Activated CD4-positive, alpha-beta T cell treated with anti-CD3 and anti-CD28 coated beads for 4 hours (primary cell): ENCODE measurements at places on chromosomes 5 and 9.

DNA sequence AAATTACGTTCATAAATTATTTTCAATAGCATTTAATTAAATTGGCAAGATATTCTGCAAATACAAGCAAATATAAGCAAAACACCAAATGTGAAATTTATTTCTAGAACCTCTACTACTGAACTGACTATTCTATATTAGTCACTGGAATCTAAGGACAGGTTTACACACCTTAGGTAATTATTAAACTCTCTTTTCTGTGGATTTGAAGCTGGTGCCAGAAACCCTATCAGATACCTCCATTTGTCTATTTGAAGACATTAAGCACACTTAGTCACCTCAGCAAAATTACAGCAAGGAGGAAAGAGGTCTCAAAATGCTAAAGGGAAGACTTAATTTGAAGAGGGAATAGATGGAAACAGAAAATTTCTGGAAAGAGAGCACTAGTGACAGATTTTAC, 83.4 kb downstream of the CPLANE1 start:
- DNase-seq = no peak

DNA sequence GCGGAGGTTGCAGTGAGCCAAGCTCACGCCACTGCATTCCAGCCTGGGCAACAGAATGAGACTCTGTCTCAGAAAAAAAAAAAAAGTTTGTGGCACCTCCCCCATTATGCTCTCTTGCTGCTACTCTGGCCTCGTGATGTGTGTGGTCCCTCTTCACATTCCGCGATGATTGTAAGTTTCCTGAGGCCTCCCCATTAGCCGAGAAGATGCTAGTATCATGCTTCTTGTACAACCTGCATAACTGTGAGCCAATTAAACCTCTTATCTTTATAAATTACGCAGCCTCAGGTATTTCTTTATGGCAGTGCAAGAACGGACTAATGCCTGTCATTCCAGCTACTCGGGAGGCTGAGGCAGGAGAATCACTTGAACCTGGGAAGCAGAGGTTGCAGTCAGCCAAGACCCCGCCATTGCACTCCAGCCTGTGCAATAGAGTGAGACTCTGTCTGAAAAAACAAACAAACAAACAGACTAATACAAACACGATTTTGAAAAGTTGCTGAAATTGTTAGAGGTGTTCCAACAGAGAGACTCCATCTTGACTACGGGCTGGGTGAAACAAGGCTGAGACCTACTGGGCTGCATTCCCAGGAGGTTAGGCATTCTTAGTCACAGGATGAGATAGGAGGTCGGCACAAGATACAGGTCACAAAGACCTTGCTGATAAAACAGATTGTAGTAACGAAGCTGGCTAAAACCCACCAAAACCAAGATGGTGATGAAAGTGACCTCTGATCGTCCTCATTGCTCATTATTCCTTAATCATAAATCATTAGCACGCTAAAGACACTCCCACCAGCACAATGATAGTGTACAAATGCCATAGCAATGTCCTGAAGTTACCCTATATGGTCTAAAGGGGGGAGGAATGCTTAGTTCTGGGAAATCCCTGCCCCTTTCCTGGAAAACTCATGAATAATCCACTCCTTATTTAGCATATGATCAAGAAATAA, 8.3 kb upstream of the AFF4 start:
- no peak for DNase-seq

DNA sequence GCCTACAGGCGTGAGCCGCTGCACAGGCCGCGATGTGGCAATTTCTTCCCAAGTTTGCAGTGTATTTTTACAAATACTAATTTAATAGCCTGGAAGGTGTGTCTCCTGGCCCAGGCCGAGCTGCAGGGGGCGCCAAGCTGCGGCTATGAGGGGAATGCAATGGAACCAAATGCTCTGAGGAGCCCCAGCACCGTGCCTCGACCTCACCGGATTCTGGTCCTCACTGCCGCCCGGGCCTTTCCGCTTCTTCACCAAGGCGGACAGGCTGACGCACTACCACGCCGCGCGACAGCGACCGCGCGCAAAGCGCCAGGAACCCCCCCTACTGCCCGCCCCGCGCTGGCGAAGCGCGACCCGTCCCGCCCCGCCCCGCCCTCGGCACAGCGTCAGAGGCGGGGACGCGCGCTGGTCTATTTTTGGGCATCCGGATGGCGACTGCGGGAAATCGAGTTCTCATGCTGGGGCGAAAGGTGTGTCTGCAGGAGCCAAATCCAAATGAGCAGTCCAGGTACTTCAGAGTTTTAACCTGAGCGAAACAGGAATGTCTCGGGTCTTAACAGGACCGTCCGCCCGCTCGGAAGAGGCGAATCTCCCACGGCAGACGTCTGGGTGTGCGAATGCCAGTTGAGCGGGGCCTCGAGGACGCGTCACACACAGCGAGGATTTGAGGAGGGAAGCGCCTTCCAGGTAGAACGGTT, 31.7 kb upstream of the PRXL2C start:
- DNase-seq = peak; percentile 70

DNA sequence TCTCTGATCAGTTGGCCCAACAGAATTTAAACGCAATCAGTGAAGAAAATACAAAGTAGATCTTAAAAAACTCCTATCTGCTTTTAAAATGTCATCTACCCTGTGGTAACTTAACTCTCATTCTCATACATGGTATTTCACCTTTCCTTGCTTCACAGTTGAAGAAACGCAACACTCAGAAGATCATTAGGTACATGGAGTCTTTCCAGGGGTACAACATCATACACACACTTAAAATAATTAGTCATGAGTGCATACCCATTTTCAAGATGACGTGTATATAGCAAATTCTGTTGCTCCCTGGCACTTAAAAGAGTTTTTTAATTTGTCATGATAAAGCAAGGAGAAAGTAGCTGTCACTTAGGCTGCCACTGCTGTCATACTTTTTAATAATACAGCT, 259.9 kb downstream of the BNC2 start:
- DNase-seq = no peak

DNA sequence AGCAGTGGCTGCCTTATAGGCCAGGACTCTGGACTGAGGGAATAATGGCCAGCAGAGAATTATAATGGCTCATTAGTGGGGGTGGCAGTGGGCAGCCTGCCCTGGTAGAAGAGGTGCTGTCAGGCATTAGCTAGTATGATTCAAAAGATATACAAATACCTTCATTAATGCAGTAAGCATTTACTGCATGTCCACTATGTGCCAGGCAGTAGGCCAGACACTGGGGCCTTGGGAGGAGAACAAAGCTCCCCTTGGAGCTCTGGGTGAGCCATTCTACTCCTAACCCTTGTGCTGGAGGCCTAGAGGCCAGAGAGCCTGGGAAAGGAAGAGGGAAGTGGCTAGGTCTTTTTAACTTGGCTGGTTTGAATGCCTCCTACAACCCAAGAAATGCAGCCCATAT, 2.0 kb upstream of the GARNL3 start:
- DNase-seq = no peak

GRCh38 chr5:176389135-176390123, 878 bp downstream of the HIGD2A start:
- DNase-seq = no peak

DNA sequence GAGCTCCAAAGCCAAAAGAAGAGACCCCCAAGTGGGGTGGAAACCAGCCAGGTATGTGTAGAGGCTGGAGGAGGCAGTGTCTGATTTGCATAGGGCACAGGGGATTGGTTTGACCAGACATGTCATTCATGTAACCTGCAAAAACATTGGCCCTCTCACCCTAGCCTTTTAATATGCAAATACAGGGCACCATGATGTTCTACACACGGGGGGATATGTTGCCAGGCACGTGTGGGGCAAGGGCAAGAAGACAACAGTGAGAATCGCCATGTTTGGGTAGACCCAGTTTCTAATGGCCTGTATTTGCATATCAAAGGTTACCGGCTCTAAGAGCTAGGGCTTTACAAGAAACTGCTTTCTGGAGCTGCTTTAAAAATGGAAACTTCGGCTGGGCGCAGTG, 208.9 kb downstream of the GOLPH3 start:
- DNase-seq = no peak

GRCh38 chr5:2137444-2138050, 254.8 kb upstream of the IRX4 start:
- no peak for DNase-seq

DNA sequence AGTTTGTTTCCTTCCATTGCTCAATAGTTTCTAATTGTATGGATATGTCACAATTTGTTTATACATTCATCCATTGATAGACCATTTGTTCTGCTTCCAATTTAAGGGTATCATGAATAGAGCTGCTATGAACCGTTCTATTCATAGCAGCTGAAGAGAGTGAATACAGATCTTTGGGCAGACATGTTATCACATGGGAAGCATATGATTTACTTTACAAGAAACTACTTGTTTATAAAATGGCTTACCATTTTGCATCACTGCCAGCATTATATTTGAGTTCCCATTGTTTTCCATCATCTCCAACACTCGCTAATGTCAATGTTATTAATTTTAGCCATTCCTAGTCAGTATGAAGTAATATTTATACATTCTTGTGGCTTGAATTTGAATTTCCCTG, 549.0 kb downstream of the MAT2B start:
- no peak for DNase-seq

DNA sequence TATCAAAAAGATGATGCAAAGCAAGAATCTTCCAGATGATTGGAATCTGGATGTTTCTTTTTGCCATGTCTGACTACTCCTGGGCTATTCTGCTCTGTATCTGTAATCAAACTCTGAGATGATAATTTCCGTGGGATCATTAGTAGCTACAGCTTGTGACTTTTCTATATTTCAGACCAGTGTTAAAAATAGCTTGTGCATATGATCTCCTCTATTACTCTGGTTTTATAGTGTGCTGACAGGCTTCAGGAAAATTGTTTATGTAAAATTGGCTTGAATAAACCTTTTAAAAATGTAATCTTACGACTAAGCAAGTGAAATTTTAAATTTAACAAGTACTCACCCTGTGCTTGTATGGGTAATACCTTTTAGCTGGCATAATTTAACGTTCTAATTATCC, 40.4 kb downstream of the NAA35 start:
- no peak for DNase-seq

GRCh38 chr5:174850565-174851169, 126.3 kb downstream of the MSX2 start:
- no peak for DNase-seq

GRCh38 chr9:130366072-130366471, 78.7 kb upstream of the ASS1 start:
- DNase-seq = no peak

GRCh38 chr9:118533101-118533500, 828.9 kb downstream of the TLR4 start:
- no peak for DNase-seq

DNA sequence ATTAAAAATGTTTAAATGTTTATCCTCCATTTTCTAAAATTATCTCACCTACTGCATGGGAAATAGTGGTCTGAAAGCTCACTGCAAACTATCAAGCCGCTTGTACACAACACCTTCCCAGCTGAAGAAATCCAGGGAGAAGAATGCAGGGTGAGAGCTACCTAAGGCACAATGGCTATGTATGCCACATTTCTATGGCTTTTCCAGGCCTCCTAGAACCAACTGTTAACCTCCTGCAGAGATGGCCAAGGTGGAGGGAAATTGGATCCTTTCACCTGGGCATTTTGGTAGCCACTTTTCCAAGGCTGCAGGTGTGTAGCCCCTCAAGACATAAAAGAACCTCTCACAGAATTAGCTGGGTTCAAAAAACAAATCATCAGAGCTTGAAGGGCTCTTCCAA, 286.4 kb downstream of the EBF1 start:
- no peak for DNase-seq

- DNase-seq = no peak
Measured at GRCh38 chr9:87732344-87732743, 6.4 kb downstream of the CTSL start.

GRCh38 chr9:91978740-91979414, 28.8 kb upstream of the ROR2 start:
- no peak for DNase-seq

GRCh38 chr5:65758546-65759144, 36.6 kb downstream of the NLN start:
- no peak for DNase-seq

GRCh38 chr5:168342151-168342825, 50.8 kb downstream of the WWC1 start:
- no peak for DNase-seq

DNA sequence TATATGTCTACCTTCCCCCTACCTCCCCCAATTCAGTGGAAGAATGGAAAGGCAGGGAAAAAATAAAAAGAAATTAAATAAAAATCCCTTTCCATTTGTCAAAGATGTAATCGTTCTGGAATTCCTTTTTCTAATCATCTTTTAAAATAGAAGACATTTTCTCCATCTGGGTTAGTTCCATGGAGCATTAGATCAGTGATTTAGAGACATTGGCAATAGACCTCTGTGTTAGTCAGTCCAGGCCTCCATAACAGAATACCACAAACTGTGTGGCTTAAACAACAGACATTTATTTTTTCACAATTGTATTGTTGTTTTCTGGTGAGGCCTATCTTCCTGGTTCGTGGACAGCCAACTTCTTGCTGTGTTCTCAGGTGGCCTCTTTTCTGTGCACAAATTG, 516.6 kb upstream of the DAB2 start:
- no peak for DNase-seq

DNA sequence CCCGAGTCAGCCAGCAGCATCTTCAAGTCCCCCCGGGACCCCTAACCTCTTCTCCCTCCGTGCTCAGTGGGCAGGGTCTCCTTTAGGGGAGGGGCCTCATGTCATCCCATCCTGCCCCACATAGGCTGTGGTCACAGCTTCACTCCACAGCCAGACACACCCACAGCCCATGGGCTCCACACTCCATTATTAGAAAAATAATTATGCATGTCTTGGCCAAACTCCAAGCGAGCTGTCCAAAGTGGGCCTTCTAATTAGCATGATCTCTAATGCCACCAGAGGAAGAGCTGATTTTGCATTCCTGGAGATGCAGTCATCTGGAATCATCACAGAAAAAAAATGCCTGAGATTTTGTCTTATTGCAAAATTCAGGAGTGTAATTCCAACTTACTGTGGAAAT, 418.2 kb downstream of the IRX2 start:
- DNase-seq = no peak

GRCh38 chr5:125536582-125536981, 790.1 kb upstream of the ZNF608 start:
- no peak for DNase-seq

- DNase-seq = no peak
Measured at GRCh38 chr9:35842795-35843194, 13.8 kb downstream of the TMEM8B start.

DNA sequence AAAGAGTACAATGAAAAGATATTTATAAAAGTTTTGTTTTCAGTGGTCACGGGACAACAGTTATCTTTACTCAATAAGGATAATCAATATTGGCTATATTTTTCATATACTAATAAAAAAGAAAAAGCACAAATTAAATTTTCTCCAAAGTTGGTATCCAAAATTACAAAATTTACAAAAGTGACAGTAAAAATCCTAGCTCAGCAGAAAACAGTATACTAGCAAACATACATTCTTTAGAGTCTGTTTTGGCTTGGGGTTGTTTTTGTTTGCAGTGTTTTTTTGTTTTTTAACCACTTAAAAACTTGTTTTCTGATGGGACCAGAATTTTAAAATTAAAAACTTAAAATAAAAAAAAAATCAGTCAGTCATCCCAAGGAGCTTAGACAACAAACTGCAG, 183.2 kb downstream of the DENND1A start:
- no peak for DNase-seq

- DNase-seq = peak; percentile 57
Measured at GRCh38 chr5:172714491-172715420, 56.2 kb downstream of the DUSP1 start.
